NCI-H1417 (cell line): ENCODE measurements at places on chromosomes 1 and 21.

- no peak for DNase-seq
Observed at GRCh38 chr1:203278885-203279406, 26.4 kb upstream of the BTG2 start.

DNA sequence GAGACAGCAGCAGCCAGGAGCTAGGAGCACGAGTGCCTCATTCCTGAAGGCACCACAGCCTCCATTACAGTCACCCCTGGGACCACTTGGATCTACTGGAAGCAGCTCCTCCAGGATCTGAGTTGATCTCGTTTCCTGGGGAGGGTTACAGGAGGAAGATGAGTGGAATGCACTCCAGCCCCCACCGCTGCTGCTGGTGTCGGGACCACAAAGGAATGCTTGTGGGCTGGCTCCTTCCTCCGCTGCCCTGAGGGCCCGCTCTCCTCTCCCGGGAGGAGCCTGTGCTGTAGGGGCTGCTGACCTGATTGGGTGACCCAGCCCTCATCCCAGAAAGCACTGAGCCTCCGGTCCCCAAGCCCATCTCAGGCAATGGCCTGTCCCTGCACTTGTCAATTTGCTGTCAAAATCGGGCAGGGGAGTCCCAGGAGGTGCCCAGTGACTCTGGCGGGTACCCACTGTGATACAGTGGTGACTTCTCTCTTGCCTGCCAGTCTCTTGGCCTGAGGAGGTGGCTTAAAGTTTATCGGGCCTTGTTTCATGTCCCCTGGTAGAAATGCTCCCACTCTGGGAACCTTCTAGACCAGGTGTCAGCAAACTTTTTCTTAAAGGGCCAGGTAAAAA is 23.1 kb downstream of the IL10RB start:
- DNase-seq: no peak

DNA sequence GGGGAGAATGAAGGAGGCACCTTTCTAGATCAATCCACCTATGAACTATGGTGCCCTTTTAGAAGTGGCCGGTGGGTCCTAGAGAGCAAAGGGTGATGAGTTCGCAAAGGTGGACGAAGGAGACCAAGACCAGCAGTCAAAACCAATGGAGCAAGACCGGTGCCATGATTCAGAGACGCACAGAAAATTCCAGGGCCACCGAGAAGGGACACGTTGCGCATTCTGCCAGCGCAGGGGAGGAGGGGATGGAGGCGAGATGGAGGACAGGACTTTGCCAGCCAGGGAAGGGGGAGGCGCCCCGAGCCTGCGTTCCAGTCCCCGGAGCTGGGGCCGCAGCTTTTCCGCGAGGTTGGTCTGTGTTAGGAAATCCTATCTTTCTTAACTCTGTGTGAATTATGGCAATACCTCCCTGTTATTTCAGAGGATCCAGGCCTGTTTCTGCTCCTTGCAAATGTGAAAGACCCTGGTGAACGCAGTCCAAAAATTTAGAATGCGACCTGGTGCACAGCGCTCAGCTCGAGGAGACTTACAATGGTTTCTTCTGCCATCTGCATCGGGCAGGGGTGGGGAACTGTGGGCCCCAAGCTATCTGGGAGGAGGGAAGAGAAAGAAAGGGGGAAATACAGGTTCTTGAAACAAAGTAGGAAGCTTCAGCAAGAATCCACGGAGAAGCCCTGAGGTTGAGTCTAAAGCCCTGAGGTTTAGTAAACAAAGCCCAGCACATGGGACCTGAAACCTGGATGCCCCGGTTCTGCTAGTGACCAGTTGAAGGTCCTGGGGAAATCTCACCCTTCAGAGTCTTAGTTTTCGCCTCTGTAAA is 129.4 kb downstream of the MRPS6 start:
- no peak for DNase-seq

DNA sequence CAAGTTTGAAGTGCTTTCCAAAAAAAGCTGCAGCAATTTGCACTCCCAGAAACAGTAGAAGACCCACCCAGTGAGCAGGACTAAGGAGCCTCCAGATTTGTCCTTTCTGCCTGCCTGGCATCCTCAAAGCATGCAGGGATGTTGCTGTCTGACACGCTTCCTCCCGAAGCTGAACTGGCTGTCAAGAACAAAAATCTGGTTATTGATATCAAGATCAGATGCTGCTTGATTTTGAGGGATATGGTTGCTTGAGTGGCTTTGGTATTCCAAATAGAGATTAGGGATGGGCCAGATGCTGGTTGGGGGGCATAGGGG is 143.3 kb downstream of the MRPS6 start:
- DNase-seq: no peak

DNA sequence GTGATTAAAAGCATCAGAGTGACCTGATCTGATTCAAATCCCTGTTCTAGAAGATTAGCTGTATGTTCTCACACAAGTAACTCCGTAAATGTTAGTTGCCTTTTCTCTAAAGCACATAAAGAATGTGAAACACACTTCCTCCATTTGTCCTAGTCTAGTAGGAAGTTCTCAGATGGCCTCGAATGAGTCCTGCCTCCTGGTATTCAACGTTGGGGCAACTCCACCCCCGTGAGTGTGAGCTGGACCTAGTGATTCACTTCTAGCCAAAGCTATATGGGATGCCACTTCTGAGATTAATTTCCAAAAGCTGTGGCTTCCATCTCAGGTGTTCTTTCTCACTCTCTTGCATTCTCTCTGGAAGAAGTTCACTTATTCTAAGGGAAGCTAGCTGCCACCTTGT is 267.6 kb downstream of the GPATCH2 start:
- DNase-seq: no peak

DNA sequence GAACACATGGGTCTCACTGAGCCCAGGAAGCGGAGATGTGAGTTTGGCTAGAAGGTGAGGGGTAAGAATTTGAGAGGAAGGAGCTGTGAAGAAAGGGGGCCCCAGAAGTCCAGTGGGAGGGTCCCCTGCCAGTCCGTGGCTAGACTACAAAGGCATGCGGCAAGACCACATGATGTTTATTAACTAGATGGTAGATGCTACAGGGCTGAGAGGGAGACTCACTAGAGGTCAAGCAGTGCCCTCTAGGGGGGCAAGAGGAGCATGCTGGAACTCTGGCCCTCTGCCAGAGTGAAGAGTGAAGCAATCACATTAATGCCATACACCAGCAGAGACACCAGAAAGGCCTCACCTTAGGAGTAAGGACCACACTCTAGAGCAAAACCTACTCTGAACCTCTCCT is 12.2 kb downstream of the KIAA0319L start:
- peak; percentile 63 for DNase-seq

GRCh38 chr21:40809673-40810197 is 37.2 kb downstream of the DSCAM start:
- DNase-seq: no peak

DNA sequence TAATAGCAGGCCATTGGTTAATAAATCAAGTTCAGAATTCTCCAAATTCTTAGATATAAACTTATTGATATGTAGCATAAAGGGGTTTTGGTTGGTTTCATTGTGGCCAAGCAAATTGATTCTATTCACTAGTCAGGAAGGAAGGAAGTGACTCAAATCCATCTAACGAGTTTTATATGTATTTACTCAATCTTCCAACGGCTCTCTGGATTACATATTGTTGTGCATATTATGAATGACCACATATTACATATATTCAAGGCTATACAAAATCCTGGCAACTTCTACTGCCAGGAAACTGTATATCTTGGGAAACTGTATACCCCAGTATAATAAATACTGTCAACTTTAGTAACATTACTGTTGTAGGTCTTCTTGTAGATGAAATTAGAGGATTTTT is 20.1 kb upstream of the PDE4B start:
- DNase-seq: no peak

GRCh38 chr1:207981976-207982375 is 71.1 kb upstream of the CD34 start:
- no peak for DNase-seq

- DNase-seq: no peak
Observed at GRCh38 chr1:204829133-204829825, 41.4 kb upstream of the NFASC start.

DNA sequence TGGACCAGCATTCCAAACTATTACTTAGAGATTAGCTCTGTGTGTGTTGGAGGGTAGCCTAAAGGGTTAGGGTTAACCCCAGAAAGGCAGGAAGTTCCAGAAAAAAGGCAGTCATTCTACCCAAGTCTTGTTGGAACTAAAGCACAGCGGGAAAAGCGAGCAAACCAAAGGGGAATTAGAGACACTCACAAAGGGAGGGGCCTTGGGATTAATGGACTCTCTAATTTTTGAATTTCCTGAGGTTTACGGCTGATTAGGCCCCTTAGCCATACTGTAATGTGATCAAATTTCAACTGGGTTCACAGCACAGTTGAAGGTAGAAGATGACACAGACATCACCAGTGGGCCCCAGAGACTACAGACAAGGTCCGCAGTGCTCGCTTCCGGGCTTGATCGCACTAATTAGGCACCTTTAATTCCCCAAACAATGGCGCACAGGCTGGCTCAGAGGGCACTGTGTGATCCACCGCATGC is 28.3 kb downstream of the CAPZB start:
- DNase-seq: no peak

- DNase-seq: no peak
Observed at GRCh38 chr1:112074711-112075110, 85.2 kb upstream of the KCND3 start.

DNA sequence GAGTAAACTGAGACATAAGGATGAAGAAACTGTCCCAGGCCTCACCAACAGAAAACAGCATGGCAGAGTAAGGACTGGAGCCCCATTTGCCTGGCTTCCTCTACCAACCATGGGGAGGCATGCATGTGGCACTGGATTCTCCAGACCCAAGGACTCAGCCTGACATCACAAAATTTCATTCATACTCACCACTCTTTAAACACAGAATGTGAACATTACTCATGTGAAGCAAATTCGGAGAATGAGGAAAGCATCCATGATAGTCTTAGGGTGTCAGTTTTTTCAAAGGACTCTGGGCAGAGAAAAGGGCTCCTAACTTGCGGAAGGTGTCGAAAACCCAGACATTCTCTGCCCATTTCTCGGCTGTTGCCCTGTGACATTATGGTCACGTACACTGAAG is 83.9 kb downstream of the PCNX2 start:
- DNase-seq: no peak

GRCh38 chr1:200274116-200274515 is 135.7 kb downstream of the ZNF281 start:
- no peak for DNase-seq

DNA sequence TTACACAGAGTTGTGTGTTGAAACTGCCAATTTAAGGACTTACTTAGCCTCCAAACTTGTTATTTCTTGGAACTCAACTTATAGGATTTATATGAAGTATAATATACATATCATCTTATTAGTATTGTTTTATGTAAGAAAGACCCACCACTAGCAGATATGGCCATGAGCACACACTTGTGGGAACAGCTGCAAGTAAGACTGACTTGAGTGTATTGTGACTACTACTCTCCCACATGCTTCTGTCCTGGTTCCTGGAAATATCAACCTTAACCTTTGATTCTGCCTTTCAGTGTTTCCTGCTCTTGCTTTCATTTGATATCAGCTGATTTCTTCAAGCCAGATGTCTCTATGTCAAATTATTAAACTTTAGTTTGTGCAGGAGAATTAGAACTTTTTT is 175.3 kb downstream of the MAGI3 start:
- no peak for DNase-seq
